Right atrium auricular region (tissue), 2 donors: ENCODE measurements at places on chromosomes 1 and 21. TPM values are rescaled to one million over a fixed set of nuclear protein-coding genes. Genes with fewer than 3 reads are reported as not detected.

DNA sequence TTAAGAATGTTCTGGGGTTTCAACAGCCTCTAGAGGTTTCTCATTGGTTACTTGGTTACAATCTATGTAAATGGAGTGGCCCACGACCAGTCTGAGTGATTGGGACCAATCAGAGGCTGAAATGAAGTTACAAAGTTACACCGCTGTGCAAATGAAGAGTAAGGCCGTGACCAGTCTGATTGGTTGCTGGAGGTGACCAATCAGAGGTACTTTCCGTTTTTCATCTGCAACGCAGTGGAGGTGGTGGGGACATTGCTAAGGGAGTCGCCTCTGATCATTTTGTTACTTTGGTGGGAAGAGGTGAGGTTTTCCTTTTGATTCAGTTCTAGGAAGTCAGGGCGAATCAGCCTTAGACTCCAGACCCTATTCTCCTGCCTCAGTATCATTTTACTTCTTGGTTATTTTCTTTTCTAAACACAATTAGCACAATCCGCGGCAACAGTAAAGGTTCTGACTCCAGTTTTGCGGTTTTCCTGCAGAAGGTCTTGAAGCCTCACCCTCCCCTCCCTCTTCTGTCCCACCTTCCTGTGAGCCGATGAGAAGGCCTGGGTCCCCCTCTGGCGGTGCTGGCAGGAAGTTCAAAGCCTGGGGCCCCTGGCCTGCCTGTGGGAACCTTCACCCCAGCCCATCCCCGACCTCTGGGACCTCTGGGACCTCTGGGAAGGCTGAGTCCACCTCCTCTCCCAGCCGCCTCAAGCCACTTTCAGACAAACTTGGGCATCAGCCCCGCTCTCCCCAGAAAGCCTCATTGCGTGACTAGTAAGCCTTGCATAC is 38.7 kb upstream of the TTC34 start:
- no peak for DNase-seq
- no peaks in the 10 kb centered on the region for H3K36me3 ChIP-seq
- H3K4me3 ChIP-seq = no peak overlapping the region
- no peaks in the 10 kb centered on the region for H3K4me1 ChIP-seq

DNA sequence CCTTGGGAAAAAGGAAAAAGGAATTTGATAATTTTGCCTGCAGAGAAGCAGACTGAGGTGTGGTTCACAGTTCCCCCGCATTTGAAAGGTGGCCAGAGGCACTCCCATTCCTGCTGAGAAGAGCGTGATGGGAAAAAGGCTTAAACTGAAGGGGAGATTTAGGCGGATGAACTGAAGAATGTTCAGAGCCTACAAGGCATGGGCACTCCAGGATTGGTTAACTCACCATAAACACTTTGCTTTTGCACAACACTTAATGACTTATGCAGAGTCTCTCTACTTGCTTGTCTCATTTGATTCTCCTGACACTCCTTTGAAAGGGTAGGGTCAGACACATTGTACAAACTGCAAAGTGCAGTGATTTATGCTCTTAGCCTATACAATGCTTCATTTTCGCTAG is 119.6 kb upstream of the RUNX1 start:
- H3K4me3 ChIP-seq = no peak overlapping the region
- H3K36me3 ChIP-seq = no peaks in the 10 kb centered on the region

DNA sequence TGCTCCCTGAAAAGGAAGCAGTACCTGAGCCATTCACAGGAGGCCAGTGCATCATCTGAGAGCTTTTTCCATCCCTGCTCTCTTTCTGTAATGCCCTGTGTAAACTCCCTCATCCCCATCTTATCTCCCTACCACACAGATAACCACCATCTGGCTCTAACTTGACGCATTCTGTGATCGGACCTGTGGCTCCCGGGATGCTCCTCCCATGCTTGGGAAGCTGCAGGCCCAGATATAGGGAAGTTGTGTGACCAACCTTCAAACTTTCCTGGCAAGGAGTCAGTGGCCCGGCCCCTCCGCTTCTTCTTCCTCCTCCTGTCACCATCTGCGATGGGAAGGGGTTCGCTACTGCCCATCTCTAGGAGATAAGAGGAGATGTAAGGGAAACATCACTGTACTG is 21.1 kb downstream of the MKNK1 start:
- no peaks in the 10 kb centered on the region for H3K4me1 ChIP-seq
- peaks cover 68% of the 10 kb centered on the region for H3K36me3 ChIP-seq
- no peak overlapping the region for H3K4me3 ChIP-seq
- no peaks in the 10 kb centered on the region for H3K27me3 ChIP-seq
- DNase-seq = no peak
- no peak overlapping the region for H3K27ac ChIP-seq

DNA sequence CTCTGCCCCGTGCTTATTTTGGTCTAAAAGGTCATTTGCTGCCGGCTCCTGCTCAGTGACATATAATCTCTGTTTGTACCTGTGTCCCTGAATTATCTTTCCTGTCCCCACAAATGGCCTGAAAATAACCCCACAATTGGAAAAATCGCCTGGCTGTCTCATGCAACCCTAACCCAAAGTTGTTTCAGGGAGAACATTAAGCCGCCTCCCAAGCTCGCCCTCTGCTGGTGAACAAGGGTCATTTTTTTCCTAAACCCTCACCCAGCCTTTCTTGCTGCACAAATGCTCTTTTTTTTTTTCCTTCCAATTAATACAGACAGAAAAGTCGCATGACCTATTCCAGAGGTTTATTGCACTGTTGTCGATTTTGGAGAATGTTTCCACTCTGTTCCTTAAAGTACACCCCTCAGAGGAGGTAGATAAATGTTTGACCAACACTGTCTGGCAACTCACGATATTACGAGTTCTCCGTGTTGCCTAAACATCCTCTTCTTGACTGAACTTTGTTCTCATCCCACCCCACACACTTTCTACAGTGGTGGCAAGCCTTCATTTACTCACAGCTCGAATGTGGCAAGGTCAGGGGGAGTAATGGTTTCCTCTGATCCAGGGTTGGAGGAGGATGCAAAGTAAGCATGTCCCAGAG is 148.7 kb downstream of the ZZZ3 start:
- H3K36me3 ChIP-seq = no peaks in the 10 kb centered on the region
- no peak overlapping the region for H3K27ac ChIP-seq
- H3K4me3 ChIP-seq = no peak overlapping the region
- peaks cover 4% of the 10 kb centered on the region for H3K4me1 ChIP-seq
- no peaks in the 10 kb centered on the region for H3K27me3 ChIP-seq
- peak; percentile 64 for DNase-seq

DNA sequence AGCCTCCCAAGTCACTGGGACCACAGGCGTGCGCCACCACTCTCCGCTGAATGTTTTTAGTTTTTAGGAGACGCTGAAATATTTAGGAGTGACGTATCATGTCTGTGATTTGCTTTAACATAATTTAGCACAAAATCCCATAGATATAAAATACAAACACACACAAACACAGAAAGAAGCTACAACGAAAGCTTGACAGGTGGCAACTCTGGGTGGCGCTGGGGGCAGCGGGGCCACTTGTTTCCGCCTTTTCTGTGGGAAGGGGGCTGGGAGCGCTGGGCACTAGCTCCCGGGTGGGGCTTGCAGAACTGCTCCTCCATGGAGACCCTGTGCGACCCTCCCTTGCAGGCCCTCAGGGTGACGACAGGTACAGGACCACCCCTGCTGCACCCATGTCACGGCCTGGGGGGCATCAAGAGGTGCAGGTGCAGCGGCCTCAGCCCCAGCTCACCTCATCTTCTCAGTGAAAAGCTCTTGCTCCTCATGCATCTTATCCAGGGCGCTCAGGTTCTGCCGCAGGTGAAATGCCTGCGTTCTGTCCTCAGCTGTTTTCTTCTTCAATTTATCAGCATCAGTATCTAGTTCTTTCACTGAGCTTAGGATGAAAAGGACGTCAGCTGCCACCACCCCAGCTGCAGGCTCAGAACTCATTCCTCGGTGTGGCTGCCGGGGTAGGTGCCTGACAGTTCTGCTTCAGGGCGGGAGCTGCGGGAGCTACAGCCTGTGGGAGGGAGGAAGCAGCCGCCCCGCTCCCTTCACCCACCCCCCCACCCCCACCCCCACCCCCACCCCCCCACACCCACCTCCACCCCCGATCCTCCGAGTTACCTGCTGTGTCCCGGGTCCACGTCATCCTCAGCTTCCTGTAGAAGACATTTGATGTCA is 15.3 kb downstream of the CFAP74 start:
- H3K27ac ChIP-seq = no peak overlapping the region
- no peaks in the 10 kb centered on the region for H3K4me1 ChIP-seq

DNA sequence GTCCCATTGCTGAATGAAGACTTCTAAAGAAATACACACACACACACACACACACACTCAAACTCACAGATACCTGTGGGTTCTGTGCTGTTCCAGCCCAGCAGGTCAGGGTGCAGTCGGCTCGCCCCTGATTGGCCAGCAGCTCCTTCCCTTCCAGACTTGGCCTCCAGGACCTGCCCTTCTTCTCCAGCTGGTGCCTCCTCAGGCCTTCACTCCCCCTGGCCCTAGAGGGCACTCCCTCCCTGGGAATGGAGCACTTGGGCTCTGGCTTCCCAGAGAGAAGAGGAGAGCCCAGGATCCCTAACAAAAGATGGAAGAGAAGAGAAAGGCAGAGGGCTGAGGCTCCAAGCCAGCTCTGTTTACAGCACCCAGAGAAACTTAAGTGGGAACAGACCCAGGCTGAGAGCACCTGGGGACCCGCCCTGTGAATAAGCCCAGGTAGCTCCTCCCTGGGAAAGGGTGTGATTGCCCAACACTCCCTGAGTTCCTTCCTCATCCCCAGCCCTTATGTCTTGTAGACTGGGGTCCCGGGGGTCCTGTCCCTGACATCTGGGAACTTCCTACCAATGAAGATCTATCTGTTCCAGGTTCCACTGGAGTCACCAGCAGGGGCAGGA is at the start of gene PGLYRP3:
Gene PGLYRP3 (minus strand): TSS at position 383 of the 617 bp plus-strand sequence. CDS start 2,287 bp downstream, outside the sequence.
- no peak for DNase-seq
- H3K36me3 ChIP-seq = no peaks in the 10 kb centered on the region
- no peaks in the 10 kb centered on the region for H3K4me1 ChIP-seq
- no peak within 1 kb of the TSS for H3K4me3 ChIP-seq
- H3K27me3 ChIP-seq = no peaks in the 10 kb centered on the region

DNA sequence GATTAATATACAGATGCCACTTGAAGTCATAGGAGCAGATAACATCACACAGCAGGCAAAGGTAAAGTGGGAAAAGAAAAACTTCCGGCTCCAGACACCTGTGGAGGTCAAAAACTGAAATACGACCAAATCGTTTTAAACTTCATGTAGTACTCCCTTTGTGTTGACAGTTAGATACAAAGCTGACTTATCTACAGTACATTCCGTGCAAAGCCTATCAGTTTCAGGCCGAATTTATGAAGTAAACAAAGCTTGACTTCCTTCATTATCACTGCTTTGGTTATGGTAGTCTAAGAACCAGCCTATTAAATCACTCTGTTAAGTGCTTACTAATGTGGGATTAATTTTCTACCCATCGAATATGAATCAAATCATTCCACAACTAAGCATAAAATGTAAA is 156.3 kb downstream of the SMYD3 start:
- no peaks in the 10 kb centered on the region for H3K36me3 ChIP-seq
- DNase-seq = no peak
- no peak overlapping the region for H3K4me3 ChIP-seq
- peak overlapping the region; percentile 48 for H3K27ac ChIP-seq
- no peaks in the 10 kb centered on the region for H3K27me3 ChIP-seq
- peaks cover 12% of the 10 kb centered on the region for H3K4me1 ChIP-seq

DNA sequence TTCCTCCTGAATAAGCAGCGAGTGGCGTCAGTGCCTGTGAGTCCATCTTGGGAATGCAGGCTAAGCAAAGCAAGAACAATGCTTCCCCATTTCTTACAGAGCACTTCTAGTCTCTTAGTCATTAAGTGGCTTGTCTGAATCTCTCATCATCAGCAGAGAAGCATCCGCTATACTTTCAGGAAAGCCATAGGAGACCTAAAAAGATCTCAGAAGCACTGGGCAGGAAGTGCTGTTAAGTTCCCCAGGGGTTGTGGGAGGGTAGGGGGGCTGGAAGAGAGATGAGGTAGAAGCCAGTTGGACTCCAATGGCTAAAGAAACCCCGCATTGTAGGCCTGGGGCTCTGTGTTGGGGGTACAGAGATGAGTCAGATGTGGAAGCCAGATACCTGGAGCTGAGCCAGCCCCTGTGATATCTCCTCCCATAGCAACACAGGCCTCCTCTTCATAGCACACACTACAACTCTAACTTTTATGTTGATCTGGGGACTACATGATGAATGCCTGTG is 44.9 kb downstream of the SYT6 start:
- DNase-seq = no peak
- H3K27me3 ChIP-seq = no peaks in the 10 kb centered on the region
- H3K27ac ChIP-seq = no peak overlapping the region
- no peaks in the 10 kb centered on the region for H3K4me1 ChIP-seq
- no peaks in the 10 kb centered on the region for H3K36me3 ChIP-seq

GRCh38 chr1:16183765-16184556 is 28.1 kb upstream of the EPHA2 start:
- no peak for DNase-seq
- H3K4me1 ChIP-seq = no peaks in the 10 kb centered on the region
- H3K36me3 ChIP-seq = no peaks in the 10 kb centered on the region
- H3K27me3 ChIP-seq = no peaks in the 10 kb centered on the region
- no peak overlapping the region for H3K4me3 ChIP-seq

DNA sequence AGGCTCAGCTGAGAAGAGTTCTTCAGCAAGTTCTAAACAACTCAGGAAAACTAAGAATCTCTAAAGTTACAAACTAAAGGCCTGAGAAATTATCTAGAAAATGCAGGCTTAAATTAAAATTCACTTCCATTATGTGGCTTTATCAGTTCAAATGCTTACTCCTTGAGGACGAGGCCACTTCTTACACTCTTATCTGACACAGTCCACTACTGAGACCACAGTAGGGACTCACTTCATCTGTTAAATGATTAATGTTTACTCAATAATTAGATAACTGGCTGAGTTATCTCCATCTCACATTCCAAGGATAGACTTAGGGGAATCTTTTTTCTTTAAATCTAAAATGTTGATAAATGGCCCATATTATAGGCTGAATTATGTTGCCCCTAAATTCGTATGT is 1.6 kb downstream of the C1orf141 start:
- no peaks in the 10 kb centered on the region for H3K27me3 ChIP-seq
- H3K4me3 ChIP-seq = no peak overlapping the region
- H3K36me3 ChIP-seq = no peaks in the 10 kb centered on the region
- H3K4me1 ChIP-seq = no peaks in the 10 kb centered on the region
- H3K27ac ChIP-seq = no peak overlapping the region

GRCh38 chr1:82640352-82640751 is 839.6 kb downstream of the ADGRL2 start:
- H3K4me1 ChIP-seq = no peaks in the 10 kb centered on the region
- no peak overlapping the region for H3K27ac ChIP-seq
- no peak overlapping the region for H3K4me3 ChIP-seq

GRCh38 chr1:197285526-197286205 is 17.6 kb downstream of the CRB1 start:
- H3K27ac ChIP-seq = no peak overlapping the region
- H3K4me3 ChIP-seq = no peak overlapping the region
- no peak for DNase-seq
- no peaks in the 10 kb centered on the region for H3K27me3 ChIP-seq

GRCh38 chr1:41806472-41807155 is 112.1 kb downstream of the HIVEP3 start:
- H3K27me3 ChIP-seq = no peaks in the 10 kb centered on the region
- no peaks in the 10 kb centered on the region for H3K36me3 ChIP-seq
- peak overlapping the region; percentile 79 for H3K27ac ChIP-seq
- DNase-seq = no peak

The TDRD10 gene
- 1.8 TPM for total RNA-seq

The LRRN2 gene
- 8.2 TPM for total RNA-seq

The RAB42 gene
- total RNA-seq = 2.0 TPM

The DENND4B gene
- 26.6 TPM for total RNA-seq
